ENCODE measurements at places on chromosomes 1 and 21.

GRCh38 chr1:184910691-184911091 lies 63.6 kb downstream of the NIBAN1 start:
- no peak for DNase-seq

- DNase-seq, result no peak
Measured at GRCh38 chr1:204150702-204151551, 917 bp downstream of the ETNK2 start.

- DNase-seq, result no peak
Measured at GRCh38 chr1:220877377-220878095, 1.7 kb upstream of the HLX start.

DNA sequence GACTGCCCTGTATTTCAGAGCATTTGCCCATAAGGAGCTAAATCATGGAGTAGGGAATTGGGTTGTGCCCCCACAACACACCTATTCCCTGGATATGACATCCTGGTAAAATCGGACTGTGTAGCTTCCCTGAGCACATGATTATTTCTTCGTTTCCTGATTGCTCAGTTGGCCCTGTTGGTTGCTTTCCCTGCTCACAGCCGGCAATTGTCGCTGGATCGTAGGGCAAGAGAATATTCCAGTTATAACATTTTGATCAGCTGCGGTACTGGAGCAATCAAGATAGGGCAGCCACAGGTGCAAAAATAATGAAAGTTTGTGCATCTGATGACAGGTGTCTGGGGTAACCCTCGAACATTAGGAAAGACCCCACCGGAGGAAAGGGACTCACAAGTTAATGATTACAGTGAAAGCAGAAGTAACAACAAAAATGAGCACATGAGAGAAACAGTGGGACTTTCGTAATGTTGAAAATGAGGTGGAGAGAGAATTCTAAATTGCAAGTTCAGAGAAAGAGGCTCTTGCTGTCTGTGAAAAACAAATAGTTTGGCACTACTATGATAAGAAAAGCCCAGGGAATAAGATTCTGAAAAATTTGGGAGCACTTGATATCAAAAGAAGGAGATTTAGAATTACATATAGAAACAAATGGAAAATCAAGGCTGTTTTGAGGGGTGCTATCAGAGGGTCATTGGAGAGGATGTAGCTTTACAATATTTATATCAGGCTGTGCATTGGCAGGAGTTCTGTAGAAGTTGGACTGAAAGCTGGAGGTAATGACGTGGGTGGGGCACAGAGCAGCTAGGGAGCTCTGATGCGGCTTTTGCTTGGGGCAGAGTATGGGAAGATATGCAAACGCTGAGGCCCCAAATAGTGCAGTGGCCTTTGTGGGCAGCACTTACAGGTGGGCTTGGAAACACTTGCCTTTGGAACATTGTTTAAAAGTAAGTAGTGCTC lies at the start of gene MAB21L3:
Gene MAB21L3 (plus strand): TSS at position 833 of the 957 bp plus-strand sequence. CDS start 1,217 bp downstream, outside the sequence.
- no peak for DNase-seq

GRCh38 chr1:85343612-85344255 lies 67.3 kb upstream of the BCL10 start:
- no peak for DNase-seq

- no peak for DNase-seq
Measured at GRCh38 chr1:199123615-199124014, 484.8 kb downstream of the PTPRC start.

DNA sequence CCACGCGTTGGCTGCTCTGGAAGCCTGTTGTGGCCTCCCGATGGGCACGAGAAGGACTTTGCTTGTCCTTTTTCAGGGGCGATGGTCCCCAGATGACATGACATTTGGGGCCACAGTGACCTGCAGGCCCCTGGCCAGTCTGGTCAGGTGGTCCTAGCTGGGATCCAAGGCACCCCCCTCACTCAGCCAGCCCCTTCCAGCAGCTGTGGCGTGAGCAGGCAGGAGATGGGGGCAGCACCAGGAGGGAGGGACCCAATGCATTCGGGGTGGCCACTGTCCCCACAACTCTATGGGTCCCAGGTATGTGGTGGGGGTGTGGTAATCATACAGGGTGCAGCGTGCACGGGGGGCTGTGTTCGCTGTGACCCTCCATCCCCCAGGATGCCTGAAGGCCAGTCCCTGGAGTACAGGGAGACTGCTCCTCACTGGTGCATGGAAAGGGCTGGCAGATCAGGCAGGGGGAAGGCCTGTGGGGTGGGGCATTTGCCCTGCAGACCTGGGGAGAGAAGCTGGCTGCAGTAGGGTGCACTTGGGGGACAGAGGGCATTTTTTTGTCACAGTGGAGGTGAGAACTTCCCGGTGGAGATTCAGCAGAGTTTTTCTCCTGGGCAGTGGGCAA lies 31.7 kb downstream of the WNT3A start:
- no peak for DNase-seq

GRCh38 chr1:230713138-230713537 lies 784 bp downstream of the AGT start:
- no peak for DNase-seq

- no peak for DNase-seq
Measured at GRCh38 chr1:96370757-96371156, 350.8 kb upstream of the PTBP2 start.

GRCh38 chr1:76124196-76124595 lies 49.6 kb downstream of the ST6GALNAC3 start:
- no peak for DNase-seq

DNA sequence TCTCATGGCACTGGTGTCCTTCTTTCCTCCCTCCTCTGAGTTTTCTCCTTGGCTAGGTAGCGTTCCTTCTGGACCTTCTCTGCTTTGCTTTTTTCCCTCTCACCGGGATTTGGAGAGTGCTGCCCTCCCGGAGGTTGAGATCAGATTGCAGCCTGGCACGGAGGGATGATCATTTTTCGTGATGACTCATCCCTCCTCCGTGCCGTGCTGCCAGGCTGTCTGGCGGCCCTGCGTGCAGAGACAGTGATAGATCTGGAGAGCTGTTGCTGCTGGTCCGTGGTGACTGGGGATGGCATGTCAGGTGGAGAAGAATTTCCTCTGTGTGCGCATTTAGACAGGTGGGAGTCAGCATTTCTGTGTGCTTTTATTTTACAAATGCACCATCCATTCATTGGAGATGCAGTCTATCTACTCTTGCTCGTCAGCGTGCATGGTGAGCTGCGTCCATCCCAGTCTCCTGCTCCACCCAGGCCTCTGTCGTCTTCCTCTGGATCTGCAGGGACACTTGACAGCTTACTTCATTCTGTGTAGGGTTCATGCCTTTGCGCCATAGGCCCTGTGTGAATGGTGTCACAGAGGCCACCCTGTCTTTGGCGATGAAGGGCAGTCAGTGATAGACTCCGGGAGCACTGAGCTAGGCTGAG lies 104.4 kb downstream of the PCBP3 start:
- DNase-seq, result no peak

Measured in NCI-H748 treated with DMSO at 0.1 percent for 48 hours (cell line).